ENCODE measurements at places on chromosomes 12 and 14.

- DNase-seq, result no peak
Measured at GRCh38 chr12:65956056-65956738, 131.9 kb downstream of the HMGA2 start.

DNA sequence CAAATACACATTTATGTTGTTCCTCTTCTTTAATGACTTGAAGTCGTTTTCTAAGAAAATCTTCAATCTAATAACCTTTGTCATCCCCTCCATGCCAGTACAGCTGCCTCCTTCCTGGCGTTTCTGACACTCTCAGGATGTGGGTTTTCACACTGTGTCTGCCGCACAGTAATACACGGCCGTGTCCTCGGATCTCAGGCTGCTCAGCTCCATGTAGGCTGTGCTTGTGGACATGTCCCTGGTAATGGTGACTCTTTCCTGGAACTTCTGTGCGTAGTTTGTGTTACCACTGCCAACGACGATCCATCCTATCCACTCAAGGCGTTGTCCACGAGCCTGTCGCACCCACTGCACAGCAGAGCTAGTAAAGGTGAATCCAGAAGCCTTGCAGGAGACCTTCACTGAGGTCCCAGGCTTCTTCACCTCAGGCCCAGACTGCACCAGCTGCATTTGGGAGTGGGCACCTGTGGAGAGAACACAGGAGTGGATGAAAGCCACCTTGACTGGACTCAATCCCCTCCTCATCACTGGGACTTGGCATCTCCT, 1095.9 kb downstream of the TMEM121 start:
- DNase-seq, result no peak

- no peak for DNase-seq
Measured at GRCh38 chr14:31942166-31942841, 134.8 kb upstream of the ARHGAP5 start.

- no peak for DNase-seq
Measured at GRCh38 chr12:62032870-62033269, 227.3 kb upstream of the USP15 start.

All from NCI-H1105 (cell line).